ENCODE measurements at places on chromosomes 16 and 17. TPM values are rescaled to one million over a fixed set of nuclear protein-coding genes. Genes with fewer than 3 reads are reported as not detected.

DNA sequence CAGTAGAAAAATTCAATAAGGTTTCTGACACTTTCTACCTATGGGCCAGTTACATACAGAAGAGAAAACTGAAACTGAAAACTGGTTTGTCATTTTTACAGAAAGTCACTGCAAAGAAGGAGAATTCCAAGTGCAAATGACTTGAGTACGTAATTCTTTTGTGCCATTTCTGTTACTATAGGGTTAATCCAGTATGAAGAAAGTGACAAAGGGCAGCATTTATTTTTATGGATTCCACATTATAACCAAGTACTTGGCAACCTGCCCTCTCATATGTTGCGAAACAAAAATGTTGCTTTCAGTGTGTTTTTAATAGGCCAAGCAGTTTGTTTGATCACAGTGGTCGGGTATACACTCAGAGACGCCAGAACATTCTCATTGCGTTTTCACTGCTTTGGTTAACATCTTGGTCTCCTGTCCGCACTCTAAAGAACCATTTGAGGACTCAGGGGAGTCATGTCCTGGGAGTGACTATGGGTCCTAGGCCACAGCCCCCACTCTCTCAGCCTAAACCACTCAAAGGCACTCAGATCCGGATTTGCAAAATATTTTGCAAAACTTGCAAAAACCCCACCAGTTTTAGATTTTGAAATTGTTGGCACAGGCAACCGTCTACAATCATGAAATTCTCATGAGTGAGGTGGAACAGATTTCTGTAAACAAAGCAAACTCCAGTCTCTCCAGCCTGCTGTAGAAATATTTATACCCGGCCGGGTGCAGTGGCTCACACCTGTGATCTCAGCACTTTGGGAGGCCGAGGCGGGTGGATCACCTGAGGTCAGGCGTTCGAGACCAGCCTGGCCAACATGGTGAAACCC is 15.4 kb upstream of the HELZ start:
- ATAC-seq, result no peak

GRCh38 chr17:44310188-44310587 is 1.8 kb downstream of the RUNDC3A start:
- no peak for ATAC-seq

GRCh38 chr16:52191531-52192134 is 355.3 kb downstream of the TOX3 start:
- peak; percentile 67 for ATAC-seq

GRCh38 chr17:38418693-38419507 is 9.4 kb upstream of the ARHGAP23 start:
- no peak for ATAC-seq

DNA sequence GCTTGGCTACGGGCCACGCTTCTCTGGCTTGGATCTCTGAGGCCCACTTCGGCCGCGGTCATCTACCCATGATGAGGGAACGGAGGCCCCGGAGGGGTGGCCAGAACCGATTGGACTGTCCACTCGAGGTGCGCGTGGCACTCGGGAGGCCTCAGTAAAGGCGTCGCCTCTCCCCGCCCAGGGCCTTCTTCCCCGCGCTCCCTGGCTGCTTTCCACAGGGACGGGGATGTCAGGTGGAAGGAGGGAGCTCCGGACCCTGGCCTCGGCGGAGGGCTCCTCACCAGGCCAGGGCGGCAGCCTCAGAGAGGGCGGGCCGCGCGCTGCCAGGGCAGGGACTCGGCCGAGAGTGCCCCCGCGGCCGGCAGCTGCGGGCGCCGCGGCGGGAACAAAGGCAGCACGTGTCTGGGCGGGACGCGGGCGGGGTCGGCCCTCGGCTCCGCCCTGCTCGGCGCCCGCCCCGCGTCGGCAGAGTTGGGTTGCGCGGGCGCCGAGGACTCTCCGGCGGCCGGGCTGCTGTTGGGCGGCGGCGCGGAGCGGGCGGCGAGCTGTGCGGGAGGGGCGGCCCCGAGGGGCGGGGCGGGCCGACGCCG is 587 bp upstream of the CDK5R1 start:
- ATAC-seq, result peak; percentile 81

GRCh38 chr16:31078597-31079341 is 4.5 kb downstream of the ZNF646 start:
- ATAC-seq, result no peak

- peak; percentile 56 for ATAC-seq
These were observed 9.0 kb downstream of the CUEDC1 start for GRCh38 chr17:57945996-57946797.

GRCh38 chr16:19252904-19253303 is 32.6 kb upstream of the CLEC19A start:
- no peak for ATAC-seq

DNA sequence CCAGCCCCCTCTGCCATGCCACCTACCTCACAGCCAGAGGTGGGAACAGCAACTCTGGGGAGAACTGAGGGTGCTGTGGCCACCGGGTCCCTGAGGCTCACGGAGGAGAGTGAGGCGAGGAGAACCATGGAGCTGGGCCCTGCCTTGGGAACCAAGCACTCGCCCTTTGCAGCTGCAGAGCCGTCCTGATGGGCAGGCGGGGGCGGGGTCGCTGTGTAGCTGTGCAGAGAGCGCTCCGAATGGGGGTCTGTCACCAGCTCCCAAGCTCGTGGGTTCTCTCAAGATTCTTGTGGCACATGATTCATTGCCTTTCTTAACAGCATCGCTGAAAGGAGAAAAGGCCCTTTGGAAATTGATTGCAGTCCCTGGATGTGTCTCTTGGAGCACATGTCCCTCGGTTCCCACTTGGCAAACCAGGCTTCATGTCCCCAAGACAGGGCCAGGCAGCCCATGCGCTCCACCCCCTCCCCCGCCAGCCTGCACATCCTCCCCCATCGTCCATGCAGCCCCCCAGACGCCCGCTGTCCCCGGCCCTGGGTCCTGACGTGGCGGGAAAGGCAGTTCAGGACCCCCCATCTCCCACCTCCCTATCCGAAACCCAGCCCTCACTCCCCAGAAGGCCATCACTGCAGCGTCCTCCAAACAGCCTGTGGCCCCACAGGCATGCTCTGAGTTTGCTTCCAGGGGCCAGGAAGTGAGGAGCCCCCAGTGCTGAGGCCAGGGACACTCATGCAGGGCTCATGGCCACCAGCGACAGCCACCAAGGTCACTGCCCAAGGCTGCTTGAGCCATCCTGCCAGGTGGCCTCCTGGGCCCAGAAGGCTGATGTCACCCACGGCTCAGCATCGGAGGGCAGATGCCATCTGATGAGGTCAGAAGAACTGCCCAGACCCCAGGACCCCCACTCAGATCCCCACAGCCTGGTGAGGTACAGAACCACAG is 20.6 kb upstream of the CHMP6 start:
- no peak for ATAC-seq

DNA sequence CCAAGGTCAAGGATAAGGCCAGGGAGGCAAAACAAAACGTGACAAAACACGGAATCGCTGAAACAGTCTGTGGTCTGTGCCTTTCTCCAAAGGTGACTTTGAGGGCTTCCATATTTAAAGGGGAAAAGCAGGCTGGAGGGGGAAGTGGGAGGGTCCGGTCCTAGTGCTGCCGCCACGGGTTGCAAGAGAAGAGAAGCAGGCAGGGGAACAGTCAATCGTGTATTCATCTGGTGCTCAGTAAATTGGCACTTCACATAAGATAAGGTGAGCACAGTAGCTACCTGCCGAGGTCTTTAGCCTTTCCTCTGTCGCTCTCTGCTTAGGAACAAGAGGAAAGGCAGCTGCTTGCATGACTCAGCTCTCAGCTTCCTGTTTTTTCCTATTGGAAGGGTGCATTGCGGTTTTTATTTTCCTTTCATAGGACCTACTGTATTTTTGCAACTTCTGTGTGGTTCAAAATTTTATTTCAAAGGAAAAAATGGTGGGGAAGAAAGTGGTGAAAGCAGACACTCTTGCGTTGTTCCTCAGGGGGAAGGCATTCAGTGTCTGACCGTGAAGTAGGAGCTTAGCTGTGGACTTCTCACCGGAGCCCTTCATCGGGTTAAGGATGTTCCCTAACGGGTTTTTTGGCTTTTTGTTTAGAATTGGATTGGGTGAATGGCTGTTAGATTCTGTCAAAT is 7.1 kb upstream of the LGALS3BP start:
- peak; percentile 53 for ATAC-seq

DNA sequence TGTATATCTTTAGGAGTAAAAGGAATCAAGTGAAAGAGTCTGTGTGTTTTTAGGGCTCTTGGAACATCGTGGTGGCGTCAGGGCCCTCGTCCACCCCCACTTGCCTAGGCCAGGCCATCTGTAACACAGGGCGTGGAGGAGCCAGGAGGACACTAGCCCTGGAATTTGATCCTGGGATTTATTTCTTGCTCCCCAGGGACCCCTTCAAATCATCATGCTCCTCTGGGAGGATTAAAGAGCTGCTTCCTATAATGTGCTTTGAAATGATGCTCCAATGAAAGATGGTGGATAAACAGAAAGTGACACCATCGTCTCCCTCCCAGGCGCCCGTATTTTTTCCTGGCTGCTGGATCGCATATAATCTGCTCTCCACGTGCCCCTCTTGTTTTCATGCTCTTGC is 113.3 kb downstream of the AATF start:
- no peak for ATAC-seq

- ATAC-seq, result peak; percentile 18
These were observed 40.7 kb upstream of the SLC38A10 start for GRCh38 chr17:81335773-81336157.

DNA sequence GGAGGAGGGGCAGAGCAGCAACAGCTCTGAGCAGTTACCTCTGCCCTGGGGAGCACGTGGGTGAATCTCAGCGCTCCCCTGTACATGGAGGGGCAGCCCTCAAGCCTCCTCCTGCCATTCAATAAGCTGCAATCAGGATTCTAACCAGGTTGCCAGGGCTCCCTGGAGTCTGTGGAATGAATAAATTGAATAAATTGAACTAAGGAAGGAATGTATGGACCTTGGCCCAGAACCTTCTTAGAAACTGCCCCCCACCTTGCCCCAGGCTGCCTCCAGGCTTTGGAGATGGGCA is 1.6 kb upstream of the CDH16 start:
- ATAC-seq, result no peak

- no peak for ATAC-seq
These were observed 308.2 kb upstream of the GOT2 start for GRCh38 chr16:59042301-59042700.

- no peak for ATAC-seq
These were observed 75.9 kb downstream of the CES1 start for GRCh38 chr16:55756963-55757362.

GRCh38 chr17:20202141-20202621 is 193.0 kb downstream of the SPECC1 start:
- no peak for ATAC-seq

- ATAC-seq, result no peak
These were observed 46.0 kb downstream of the CACNG1 start for GRCh38 chr17:67090341-67090740.

- no peak for ATAC-seq
These were observed 21.8 kb downstream of the SLC12A3 start for GRCh38 chr16:56886826-56887225.

- ATAC-seq, result no peak
These were observed 21.2 kb downstream of the CNGB1 start for GRCh38 chr16:57949595-57950238.

RSPRY1 gene
- 20.4 TPM for total RNA-seq

KIF2B gene
- total RNA-seq, result not detected

SPAG5 gene
- 24.3 TPM for total RNA-seq

TERB1 gene
- total RNA-seq, result 0.08 TPM

GRIN2C gene
- not detected for total RNA-seq

TEKT1 gene
- not detected for total RNA-seq

Measured in esophagus mucosa (tissue), 1 donor.